ENCODE measurements at places on chromosomes 13 and 19. TPM values are rescaled to one million over a fixed set of nuclear protein-coding genes. Genes with fewer than 3 reads are reported as not detected.

DNAJC15 gene
- total RNA-seq = 0.16 TPM

CGB5 gene
- 0.61 TPM for total RNA-seq

RNF17 gene
- not detected for total RNA-seq

ZNF234 gene
- total RNA-seq = 2.0 TPM

ZNF723 gene
- not detected for total RNA-seq

RNF225 gene
- total RNA-seq = 0.14 TPM

FRY gene
- 0.10 TPM for total RNA-seq

LILRA6 gene
- 0.06 TPM for total RNA-seq

GNA15 gene
- total RNA-seq = 0.06 TPM

LILRA5 gene
- total RNA-seq = not detected

PCDH9 gene
- total RNA-seq = 5.1 TPM

SPINT2 gene
- 321 TPM for total RNA-seq

BSPH1 gene
- not detected for total RNA-seq

SELENOV gene
- total RNA-seq = not detected

TEKTIP1 gene
- total RNA-seq = 0.21 TPM

KIR3DL1 gene
- not detected for total RNA-seq

LEUTX gene
- not detected for total RNA-seq

VSIG10L gene
- 14.5 TPM for total RNA-seq

PDX1 gene
- 0.04 TPM for total RNA-seq

LRRC4B gene
- total RNA-seq = 0.41 TPM

FLT1 gene
- total RNA-seq = 0.03 TPM

NR2C2AP gene
- total RNA-seq = 25.3 TPM

SACS gene
- total RNA-seq = 11.5 TPM

ZNF823 gene
- 1.7 TPM for total RNA-seq

AXL gene
- total RNA-seq = 94.1 TPM

WDR87 gene
- not detected for total RNA-seq

PNMA8B gene
- total RNA-seq = not detected

GRIK5 gene
- total RNA-seq = 0.45 TPM

LILRB1 gene
- not detected for total RNA-seq

Data from A549 treated with AZD2906 at 1 μM for 4 hours (cell line).